ENCODE measurements at places on chromosomes 6 and 20.

GRCh38 chr6:70709826-70710225 lies 42.1 kb downstream of the SMAP1 start:
- no peak for DNase-seq

DNA sequence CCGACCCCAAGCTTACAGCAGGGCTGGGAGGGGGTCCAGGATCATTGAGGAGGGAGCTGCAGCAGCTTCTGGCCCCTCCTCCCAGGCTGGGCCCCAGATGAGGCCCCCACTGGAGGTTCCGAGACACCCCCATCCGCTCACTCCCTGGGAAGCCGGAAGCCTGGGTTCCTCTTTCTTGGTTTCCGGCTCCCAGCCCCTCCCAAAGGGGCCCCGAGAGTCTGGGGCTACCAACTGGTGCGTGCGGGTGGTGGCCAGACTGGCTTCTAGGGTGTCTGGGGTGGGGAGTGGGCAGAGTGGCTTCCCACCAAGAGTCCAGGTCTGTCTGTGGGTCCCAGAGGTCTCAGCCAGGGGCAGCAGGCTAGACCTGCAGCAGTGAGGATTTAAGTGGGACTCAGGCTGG lies 2.2 kb downstream of the RGS19 start:
- no peak for DNase-seq

DNA sequence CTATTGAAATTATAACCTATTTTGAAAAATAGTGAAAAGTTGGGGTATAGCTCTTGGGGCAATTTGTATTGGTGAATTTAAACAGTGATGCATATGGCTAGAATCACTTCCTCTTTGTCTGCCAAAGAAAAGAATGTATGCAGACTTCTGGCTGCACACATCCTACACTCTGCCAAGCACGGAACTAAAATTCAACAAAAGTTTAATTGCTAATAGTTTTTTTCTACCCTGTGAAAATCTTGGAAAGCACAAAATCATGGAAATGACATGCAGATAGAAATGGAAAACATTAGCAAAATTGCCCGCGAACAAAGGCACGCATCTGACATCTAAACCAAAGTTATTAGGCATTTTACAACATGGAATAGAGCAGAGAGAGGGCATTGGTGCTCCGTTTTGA lies 106.4 kb upstream of the PDE10A start:
- DNase-seq, result no peak

DNA sequence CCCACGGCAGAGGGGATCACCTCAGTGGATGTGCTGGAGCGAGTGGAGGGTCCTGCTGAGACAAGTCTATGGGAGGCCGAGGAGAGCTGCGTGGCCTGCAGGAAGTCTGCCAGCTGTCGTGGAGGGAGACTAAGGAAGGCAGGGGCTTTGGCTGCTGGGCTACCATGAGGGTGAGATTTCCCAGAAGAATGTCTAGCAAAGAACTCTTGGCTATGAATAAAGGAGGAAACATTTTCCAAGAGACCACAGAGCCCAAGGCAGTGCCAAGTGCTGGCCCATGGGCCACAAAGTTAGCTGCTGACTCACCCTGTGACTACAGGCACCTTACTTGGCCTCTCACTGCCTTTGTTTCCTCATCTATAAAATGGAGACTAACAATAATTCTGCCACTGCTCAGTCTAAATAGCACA lies 73.4 kb downstream of the PRDM1 start:
- DNase-seq, result no peak

GRCh38 chr6:138970856-138971425 lies 17.1 kb downstream of the REPS1 start:
- no peak for DNase-seq

DNA sequence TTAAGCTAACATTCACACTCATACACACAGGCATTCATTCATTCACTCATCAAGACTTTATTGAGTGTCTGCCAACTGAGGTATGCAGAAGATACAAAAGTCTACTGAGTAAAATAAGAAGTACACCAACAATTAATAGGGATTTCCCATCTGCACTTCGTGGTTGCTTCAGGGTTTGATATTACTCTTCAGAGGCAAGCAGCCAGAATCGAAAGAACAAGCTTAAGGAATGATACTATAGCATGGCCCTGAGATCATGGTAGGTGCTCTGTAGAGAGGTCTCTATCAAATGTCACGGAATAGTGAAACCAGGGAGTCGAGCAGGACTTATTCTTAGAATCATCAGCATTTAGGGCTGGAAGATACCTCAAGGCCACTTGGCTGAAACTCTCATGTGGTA lies 135.4 kb downstream of the NRN1 start:
- DNase-seq, result no peak

- no peak for DNase-seq
Measured at GRCh38 chr20:62404112-62404665, 2.9 kb downstream of the CABLES2 start.

GRCh38 chr6:14354919-14355572 lies 237.5 kb downstream of the CD83 start:
- DNase-seq, result no peak

- DNase-seq, result no peak
Measured at GRCh38 chr20:35902545-35902941, 51.8 kb downstream of the SCAND1 start.

DNA sequence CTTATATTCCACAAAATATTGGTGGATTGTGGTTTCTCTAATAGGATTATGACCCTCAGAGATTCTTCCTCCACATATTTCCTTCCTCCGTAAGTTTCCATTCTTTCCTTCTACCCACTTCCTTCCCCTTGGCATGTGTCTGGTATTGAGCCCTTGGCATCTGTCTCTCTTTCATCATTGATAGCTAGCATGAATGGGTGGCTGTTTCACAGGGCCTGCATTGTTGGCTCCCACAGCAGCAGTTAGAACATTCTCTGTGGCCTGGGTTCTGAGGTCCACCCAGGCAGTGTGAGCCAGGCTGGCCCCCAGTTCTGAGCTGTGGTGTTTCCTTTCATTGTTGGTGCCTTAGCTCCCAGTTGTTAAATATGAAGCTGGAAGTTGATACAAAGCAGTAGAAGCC lies 125.3 kb downstream of the ANKS1A start:
- no peak for DNase-seq

DNA sequence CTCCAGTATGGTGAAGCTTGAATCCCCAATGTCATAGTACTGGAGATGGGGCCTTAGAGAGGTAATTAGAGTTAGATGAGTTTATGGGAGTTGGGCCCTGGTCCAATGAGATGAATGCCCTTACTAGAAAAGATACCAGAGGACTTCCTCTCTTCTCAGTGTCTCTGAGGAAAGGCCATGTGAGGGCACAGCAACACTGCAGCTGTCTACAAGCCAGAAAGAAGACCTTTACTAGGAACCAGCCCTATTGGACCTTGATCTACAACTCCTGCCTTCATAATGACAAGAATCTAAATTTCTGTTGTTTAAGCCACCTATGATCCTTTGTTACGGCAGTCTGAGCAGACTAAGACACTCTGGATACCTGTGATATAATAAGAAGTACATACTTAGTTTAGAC lies 31.4 kb upstream of the AKAP7 start:
- DNase-seq, result no peak

DNA sequence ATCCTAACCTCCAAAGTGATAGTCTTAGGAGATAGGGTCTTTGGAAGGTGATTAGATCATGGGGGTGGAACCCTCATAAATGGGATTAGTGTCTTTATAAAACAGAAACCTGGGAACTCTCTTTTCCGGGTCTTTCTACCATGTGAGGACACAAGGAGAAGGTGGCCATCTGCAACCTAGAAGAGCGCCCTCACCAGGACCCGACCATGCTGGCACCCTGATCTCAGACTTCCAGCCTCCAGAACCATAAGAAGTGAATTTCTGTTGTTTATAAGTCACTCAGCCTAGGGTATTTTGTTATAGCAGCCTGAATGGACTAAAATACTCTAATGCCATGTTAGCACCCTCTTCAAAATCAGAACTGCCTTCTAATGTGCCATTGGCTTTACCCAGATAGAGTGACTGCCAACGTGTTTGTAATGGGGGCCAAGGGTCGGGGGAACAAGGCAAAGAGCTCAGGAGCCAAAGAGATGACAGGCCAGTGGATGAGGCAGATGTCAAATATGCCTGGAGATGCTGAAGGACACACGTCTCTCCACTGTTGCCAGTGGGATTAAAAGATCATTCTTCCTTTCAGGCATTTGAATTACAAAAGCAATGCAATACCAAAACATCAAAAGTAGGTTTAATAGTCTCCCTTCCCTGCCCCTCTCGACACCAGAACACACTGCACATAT lies 21.0 kb downstream of the TUBB2B start:
- no peak for DNase-seq

- no peak for DNase-seq
Measured at GRCh38 chr20:11832397-11832796, 85.3 kb upstream of the BTBD3 start.

DNA sequence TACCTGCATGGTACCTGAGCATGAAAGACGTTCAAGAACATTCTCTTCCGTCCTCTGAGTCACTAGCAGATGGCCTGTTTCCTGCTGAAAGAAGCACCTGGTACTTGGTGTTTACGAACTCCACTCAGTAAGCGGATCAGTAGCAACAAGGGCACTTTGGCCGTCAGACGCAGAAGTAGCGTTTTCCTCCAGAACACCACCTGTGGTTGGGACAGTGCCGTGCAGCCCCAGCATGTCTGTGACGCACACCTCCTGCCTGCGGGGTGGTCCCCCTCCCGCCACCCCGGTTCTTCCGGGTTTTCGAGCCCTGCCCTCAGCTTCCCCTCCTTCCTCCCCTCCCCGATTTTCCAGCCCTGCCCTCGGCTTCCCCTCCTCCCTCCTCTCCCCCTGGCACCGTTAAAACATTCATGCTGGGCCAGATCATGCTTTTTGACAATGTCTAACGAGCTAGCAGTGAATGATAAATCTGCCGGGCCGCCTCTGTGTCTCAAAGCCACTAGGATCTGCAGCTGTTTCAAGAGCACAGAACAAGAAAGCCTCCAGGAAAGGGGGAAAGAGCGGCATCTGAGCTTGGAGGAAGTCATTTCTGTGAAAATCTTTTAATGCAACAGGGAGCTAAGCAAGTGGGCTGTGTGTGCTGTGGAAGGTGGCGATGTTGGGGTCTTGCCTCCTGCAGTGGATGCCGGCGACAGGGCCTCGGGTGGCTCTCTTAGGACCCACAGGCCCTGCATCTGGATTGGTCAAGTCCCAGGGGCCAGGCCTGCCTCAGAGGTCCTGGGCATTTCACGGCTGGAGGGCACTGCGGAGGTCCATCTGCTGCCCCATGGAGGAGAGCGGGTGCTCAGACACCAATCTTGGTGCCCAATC lies 207.9 kb downstream of the ERMARD start:
- DNase-seq, result no peak

- no peak for DNase-seq
Measured at GRCh38 chr6:15506066-15506465, 156.8 kb downstream of the DTNBP1 start.

GRCh38 chr20:13021205-13021970 lies 12.6 kb downstream of the SPTLC3 start:
- DNase-seq, result no peak

DNA sequence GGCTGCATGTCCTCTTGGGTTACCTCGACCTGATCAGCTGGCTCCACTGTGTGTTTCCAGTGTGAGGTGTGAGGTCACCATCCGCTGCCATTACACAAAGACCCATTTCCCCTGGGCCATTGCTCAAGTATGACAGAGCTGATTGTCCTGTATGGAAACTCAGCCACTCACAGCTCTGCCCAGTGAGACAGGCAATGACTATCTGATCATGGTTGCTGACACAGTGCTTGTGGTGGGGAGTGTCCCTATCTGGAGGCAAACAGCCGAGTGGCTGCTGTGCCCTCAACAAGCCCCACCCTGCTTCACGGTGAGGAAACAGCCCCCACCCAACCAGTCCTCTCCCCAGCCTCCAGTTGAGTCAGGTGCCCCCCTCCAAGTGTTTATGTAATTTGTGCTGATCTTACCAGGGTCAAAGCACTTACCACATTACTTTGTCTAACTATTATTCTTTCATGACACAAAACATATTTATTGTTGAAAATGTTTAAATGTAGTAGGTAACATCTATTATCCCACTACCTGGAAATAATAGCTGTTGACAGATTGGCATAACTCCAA lies 11.7 kb upstream of the MAPK13 start:
- DNase-seq, result no peak

DNA sequence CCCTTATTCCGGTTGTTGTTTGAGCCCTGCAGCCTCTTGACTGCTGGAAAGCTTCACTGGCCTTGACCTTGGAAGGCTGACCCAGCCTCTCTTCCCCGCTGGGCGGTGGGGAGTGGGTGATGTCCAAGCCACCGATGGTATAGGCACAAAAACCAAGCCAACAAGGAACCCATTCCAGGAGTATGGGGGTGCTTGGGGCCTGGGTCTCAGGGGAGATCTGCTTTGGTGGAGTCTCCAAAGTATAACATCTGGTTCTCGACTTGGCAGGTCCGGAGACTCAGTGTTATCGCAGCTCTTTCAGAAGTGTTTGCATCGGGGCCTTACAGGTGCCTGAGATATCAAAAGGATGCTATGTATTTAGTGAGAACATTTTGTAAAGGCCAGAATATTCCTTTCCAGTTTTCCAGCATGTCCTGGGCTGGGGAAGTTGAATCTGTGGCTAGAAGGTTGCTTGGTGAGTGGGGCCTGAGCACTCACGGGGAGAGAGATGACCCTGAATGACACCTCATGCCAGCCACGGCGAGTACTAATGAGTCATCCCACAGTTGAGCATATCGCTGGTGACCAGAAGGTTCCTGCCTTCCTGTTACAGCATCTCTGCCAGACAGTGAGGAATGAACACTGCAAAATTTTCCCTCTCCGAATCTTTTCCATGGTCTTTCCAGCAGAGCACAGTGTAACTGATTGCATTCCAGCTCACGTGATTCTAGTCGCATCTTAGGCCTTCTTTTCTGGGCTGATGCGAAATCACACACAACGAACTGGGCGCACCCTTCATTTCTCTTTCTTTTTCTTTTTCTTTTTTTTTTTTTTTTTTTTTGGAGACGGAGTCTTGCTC lies 133.9 kb downstream of the ZDHHC14 start:
- no peak for DNase-seq

DNA sequence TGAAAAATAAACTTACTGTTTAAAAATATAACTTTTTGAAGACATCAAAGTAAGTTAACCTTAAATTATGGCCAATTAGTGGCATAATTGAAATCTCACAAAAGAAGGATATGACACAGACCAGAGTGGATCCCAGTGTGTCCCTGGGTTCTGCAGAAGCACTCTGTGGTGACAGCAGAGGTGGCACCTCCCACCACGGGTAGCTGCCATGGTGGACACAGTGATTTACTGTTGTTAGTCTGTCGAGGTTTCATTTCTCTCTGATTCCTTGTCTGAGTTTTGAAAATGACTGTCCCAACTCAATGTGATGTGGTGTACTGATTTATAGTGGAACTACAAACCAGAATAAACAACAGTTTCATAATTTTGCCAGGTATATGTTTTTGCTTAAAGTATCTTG lies 76.5 kb downstream of the TULP4 start:
- no peak for DNase-seq

DNA sequence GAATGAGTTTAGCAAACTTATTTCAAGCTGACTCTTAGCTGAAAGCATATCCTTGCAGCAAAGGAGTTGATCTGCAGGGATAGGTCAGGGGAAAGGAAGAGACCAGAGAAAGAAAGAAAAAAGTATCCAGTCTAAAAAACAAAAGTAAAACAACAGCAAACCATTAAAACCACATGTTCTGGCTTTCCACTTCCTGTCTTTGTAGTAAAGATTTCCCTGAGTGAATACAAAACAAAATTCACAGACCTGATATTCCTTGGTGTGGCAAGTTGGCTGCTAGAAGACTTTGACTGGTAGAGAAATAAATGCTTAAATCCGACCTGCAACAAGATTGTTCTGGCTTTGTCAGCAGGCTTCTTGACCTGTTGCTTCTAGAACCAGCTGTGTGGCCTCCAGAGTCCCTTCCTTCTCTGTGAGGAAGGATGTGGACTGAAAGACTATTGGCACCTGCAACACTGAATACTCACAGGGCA lies 23.4 kb upstream of the MCM3 start:
- no peak for DNase-seq

- DNase-seq, result no peak
Measured at GRCh38 chr20:19603376-19603750, 154.7 kb upstream of the RIN2 start.
